ENCODE measurements at places on chromosomes 7 and 10.
A peak's percentile ranks its signal among the peaks of the same experiment; 100 is the strongest.

GRCh38 chr10:125505648-125506047 lies 177.3 kb downstream of the TEX36 start:
- no peak for DNase-seq

GRCh38 chr7:137592232-137592896 lies 248.8 kb upstream of the PTN start:
- peak; percentile 64 for DNase-seq

- no peak for DNase-seq
These were observed 226.8 kb downstream of the ARHGAP21 start for GRCh38 chr10:24496906-24497305.

GRCh38 chr7:128102490-128103291 lies 71.5 kb upstream of the LRRC4 start:
- peak; percentile 37 for DNase-seq

DNA sequence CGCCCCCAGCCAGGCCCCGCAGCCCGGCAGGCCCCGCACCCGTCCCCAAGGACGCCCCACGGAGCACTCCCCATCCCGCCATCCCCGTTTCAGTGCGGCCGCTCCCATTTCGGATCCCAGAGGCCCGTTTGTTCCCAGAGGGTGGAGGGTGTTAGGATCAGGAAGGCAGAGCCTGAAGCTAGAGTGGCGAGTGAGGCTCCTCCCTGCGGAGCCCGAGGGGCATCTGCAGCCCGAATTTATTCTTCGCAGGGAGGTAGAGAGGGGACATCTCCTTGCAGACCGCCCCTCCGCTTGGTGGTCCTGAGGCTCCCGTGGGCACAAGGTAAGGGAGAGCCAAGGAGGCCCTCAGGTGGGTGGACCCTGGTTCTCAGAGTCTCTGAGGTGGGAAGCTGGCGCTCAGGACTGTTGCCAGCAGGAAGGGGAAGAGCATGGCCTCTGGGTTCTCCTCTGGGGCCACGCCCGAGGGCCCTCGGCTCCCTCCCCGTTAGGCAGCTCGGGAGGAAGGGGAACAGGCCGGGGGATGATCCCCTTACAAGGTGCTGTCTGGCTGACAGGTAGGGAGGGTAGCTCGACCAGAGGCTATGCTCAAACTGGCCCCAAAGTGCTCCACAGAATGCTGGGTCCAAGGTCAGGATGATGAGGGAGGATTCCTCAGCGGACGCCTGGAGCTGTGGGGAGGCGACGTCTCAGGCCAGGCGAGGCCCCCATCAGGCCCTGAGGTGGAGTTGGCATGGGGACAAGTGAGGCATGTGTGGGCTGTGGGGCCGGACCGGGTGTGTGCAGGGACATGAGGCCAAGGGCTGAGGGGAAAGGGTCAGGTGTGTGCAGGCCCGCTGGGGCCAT lies 17.4 kb downstream of the POLL start:
- no peak for DNase-seq

GRCh38 chr7:24036033-24036412 lies 248.0 kb upstream of the NPY start:
- DNase-seq: no peak

DNA sequence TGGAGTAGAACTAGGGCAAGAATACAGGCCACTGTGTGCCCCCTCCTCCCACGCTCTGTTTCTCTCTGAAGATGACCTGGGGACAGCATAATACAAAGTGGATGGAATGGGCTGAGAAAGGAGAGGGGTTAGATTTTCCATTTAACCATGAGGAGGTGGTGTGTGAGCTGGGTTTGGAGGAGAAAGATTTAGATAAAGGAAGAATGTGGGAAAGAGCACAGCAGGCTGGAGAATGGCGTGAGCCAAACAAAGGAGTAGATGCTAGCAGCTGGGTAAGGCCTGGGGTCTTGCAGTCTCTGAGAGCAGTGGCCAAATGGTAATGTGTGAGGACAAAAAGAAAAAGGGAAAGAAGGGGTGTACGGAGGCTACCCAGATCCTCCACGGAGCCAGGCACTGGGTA lies 8.6 kb downstream of the PNLIPRP2 start:
- no peak for DNase-seq

DNA sequence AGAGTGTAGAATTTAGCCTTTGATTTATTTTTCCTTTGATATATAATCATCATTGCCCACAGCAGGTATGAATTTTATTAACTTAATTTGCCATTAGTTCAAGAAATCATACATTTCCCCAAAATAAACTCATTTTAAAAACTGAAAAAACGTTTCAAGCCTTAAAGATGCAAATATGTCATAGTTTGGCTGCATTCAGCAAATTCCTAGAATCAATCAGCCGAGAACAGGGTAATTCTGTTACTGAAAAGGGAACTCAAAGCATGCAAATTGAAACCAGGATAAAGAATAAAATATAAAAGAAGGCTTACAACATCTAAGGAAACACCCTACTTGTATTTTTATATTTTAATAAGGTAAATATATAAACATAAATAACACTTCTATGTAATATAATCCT lies 233.8 kb upstream of the PRKCQ start:
- no peak for DNase-seq

GRCh38 chr7:82081644-82082224 lies 311.9 kb upstream of the HGF start:
- DNase-seq: no peak

GRCh38 chr7:124020060-124020459 lies 12.8 kb downstream of the TMEM229A start:
- no peak for DNase-seq

- DNase-seq: peak; percentile 77
These were observed 23.9 kb downstream of the SCD start for GRCh38 chr10:100370714-100371481.

DNA sequence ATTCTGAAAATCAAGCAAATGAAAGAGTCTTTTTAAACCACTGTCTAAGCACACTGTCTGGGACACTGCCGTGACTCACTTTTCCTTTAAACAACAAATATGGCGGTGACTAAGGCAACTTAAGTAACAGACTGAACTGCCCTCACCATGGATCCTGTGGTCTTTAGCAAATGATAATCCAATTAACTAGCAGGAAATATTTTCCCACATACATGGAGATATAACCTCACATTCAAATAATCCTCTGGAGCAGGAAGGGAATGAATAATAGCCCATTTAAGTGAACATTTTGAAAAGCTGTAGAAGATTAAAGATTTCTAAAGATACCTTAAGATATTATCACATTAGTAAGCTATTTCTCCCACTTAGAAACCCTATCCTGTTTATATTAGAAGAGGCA lies 40.3 kb upstream of the LRRC17 start:
- DNase-seq: no peak

DNA sequence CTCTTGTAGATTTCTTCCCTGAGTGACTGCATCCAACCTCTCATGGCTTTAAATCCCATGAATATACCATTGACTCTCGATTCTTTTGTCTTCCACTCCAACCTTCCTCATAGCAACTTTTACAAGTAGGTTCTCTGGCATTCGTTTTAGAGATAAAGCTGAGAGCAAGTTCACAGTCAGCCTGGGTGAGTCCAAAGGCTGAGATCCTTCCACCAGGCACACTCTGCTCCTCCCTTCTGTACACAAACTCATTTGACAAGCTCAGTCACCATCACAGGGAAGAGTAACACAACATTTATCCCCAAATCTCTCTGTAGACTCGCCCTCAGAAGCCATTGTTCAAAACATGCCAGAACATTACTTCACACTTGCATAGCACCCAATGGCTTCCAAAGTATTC lies 10.9 kb downstream of the CTTNBP2 start:
- DNase-seq: no peak

GRCh38 chr7:13946181-13946580 lies 43.3 kb downstream of the ETV1 start:
- no peak for DNase-seq

DNA sequence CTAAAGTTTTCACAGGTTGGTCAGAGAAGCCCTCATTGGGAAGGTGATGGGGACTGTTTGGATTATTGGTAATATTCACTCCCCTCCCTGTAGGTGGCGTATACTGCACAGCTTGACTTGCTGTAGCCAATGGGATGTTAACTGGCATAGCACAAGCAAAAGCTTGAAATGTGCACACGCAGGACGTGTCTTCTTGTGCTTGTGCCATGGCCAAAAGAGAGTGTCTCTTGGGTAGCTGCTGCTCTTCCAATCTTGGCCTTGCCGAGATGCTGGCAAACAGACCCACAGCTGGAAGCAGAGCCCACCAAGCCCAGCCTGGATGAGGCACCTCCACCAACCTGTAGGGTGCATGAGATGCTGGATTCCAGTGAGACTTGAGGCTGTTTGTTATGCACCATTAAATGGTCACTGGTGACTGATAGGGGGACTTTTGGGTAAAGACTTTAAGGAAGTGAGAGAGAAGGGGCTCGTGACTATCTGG lies 266.0 kb downstream of the GRID1 start:
- DNase-seq: peak; percentile 64

DNA sequence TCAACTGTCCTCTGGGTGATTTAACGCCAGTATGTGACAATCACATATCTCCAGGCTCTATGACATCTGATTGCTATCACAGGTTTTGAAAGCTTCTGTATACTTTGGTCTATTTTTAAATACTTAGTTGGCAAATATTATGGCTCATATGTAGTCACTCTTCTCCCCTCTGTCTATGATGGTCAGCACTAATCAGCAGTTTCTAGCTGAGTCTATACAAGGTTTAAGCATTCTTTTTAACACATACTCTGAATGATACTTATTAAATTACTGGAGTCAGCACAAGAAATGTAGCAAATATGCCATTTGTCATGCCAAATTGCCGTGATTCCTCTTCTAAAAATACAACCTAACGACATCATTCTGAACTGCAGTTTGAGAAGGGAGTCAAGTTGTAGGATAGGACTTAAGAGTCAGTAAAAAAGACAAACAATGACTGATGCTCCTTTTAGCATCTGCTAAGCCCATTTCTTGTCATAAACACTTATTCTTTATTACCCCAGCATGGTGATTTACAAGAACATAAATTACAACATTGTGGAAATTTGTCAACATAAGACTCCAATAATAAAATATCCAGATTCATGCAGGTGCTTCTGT lies 947.8 kb downstream of the XPNPEP1 start:
- DNase-seq: no peak

GRCh38 chr10:70756700-70757360 lies 28.3 kb downstream of the TBATA start:
- no peak for DNase-seq

DNA sequence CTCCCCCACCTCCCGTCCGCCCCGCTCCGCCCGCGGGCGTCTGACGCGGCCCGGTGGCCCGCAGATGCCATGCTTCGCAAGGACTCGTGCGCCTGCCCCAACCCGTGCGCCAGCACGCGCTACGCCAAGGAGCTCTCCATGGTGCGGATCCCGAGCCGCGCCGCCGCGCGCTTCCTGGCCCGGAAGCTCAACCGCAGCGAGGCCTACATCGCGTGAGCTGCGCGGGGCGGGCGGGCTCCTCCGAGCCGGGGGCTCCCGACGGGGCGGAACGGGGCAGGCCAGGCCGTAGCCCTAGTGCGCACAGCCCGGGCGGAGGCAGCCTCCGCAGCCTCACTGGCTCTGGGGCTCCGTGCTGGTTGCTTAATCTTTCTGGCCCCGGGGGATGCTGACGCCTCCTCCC lies 2.8 kb downstream of the ASIC3 start:
- no peak for DNase-seq

DNA sequence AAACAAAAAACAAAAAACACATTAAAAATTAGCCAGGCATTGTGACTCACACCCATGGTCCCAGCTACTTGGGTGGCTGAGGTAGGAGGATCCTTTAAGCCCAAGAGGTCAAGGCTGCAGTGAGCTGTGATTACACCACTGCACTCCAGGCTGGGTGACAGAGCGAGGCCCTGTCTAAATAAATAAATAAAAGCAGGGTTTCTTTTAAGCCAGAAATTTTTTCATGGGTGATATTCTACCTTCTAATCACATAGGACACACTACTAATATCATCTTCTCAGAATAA lies 14.2 kb upstream of the SVIL start:
- DNase-seq: no peak

GRCh38 chr7:75795831-75796285 lies 17.7 kb downstream of the CCL24 start:
- no peak for DNase-seq

- no peak for DNase-seq
These were observed 29.6 kb downstream of the INPP5F start for GRCh38 chr10:119755446-119755845.

DNA sequence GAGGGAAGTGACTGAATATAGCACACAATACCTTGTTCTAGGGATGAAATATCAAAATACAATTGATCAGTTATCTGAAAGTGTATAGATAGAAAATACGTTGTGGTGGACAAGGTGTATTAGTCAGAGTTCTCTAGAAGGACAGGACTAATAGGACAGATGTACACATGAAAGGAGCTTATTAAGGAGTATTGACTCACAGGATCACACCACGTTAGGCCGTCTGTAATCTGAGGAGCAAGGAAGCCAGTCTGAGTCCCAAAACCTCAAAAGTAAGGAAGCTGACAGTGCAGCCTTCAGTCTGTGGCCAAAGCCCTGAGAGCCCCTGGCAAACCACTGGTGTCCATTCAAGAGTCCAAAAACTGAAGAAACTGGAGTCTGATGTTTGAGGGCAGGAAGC lies 406.1 kb downstream of the MDFIC start:
- no peak for DNase-seq

DNA sequence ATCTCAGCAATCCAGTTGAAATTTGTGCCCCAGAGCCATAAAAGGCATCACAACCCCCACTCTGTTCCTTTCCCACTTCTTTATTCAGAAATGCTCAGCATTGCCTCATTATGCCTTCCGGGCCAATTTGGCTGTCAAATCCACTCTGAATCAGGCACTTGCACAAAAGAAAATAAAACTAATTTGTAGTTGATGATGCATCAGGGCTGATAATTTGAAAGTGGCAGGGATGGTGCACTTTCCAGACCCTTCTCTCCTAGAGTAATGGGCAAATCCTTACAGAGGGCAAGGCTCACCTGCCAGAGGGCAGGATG lies 147.9 kb upstream of the PDE1C start:
- DNase-seq: no peak

DNA sequence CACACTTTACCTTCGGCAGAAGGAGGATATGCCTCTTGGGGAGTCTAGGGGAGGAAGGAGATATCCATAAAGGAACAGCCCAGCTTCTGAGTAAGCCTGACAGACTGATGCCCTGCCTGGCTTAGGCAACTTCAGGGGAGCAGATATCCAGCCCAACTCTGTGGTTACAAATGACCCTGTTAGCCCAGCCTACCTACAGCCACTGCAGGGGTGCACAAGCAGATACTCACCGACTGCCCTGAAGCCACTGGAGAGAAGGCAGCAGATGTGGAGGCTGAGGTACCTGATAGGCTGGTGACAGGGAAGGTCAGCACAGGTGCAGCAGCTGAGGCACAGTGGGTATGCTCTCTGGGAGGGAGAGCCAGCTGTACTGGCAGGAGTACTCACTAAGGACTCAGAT lies 770.2 kb downstream of the GRID1 start:
- DNase-seq: no peak

GRCh38 chr7:151868396-151869108 lies 8.4 kb downstream of the PRKAG2 start:
- DNase-seq: no peak

DNA sequence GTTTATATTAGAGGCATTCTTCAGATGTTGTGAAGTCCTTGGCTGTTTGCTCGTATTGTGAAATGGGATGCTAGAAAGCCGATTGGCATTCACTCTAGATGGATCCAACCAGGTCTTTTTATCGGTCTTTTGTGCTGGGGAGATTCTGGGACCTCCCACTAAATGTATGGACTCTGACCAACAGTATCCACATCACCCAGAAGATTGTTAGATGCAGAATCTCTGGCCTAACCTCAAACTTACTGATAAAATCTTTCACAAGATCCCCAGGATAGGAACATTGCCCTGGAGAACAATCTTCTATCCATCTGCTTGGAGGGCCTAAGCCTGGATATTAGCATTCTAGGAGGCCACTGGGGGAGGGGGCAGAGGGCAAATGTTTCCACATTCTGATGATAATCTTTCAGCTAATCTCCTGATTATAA lies 160.9 kb downstream of the PLXDC2 start:
- no peak for DNase-seq
